ENCODE measurements at places on chromosomes 11 and 22.

GRCh38 chr11:11620173-11620920, 1.5 kb downstream of the GALNT18 start:
- DNase-seq, result no peak

DNA sequence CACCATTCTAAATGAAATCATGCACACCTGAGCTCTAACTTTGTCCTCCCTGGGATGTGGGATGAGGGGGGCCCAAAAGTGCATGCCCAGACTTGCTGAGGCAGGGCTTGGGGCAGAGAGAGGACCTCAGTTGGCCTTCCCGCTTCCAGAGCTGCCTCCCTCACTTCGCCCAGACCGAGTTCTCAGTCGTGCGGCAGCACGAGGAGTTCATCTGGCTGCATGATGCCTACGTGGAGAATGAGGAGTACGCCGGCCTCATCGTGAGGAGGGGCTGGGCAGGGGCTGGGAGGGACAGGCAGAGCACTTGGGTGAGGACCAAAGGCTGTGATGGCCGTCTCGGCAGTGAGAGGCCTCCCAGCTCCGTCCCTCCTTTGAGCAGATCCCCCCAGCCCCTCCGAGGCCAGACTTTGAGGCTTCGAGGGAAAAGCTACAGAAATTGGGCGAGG, 8.2 kb downstream of the CFL1 start:
- DNase-seq, result no peak

DNA sequence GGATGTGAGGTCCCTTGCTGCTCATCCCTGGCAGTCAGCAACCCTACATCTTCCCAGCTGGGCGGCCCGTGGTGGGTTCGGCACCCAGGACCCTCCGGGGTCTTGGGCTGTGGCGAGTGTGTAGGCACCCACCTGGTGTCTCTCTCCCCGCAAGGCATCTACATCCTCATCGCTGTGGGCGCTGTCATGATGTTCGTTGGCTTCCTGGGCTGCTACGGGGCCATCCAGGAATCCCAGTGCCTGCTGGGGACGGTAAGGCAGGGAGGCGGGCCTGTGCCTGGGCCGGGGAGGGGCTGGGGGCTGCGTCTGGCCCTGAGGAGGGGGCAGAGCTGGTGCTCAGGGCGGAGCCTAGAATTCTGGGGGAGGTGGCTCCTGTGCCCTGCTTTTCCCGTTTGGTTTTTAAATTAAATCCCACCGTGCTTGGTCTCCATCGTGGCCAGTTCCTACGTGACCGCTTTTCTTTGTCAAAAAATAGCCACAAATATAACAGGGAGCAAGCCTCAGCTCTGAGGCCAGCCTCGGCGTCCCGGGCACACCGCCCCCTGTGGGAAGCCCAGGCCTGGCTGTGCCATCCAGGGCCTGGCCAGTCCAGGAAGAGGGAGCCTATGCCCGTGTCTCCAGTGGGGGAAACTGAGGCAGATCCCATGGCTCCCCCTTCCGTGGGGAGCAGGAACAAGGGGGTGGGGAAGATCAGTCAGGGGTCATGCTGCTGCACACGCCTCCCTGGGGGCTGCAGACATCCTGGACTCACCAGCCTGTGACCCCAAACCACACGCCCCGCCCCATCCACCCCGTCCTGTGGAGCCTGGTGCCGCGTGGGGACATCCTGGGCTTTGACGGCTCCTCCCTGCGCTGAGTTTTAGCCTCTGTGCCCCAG, 6.4 kb upstream of the TSSC4 start:
- no peak for DNase-seq

DNA sequence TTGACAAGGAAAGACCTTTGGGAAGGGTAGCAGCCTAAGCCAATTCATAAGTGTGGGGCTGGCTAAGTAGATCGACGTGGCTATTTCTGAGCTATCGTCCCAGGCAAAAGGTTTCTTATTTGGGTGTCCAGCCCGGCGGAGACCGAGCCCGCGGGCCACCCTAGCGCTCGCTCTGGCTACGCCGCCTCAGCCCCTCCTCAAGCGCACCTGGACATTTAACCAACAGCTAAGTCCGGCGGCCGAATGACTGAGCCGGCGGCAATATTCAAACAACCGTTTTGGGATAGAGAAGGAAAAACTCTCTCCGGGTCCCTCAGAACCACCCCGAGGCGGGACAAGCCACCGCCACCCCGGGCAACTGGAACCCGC, 457 bp downstream of the RNF141 start:
- DNase-seq, result no peak

DNA sequence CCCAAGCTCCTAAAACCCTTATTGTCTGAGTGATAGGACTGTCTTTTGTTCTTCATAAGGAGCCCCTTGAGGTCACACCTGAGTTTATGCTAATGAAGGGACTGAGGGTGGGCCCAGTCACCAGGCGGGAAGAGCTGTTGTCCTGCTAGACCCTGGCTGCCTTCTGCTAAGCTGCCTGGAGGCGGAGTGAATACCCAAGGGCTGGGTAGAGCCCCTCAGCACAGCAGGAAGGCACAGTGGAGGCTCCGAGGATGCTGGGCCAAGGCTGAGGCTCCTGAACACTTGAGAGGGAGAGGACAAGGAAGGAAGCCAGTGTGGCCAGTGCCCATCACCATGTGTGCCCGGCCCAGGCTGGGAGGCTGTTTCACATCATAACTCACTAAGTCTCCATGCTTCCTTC, 4.8 kb upstream of the PHF21B start:
- DNase-seq, result no peak

DNA sequence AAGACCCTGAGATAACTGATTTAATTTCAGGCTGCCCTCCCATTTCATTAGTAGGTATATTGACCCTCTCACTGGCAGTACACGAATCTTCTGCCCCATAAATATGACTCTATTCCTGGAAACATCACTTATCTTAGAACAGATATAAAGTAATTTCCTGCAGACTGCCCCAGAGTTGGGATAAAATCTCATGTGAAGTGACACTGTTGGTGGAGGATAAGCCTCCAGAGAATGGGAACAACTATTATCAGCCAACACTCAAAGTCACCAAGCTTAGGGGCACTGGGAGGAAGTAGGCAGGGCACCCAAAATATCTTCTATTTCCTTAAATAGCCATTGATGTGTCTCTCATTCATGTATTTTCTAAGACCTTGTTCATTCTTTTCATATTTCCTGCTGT, 8.2 kb downstream of the OR51B5 start:
- no peak for DNase-seq

GRCh38 chr11:45931739-45932138, 9.3 kb downstream of the LARGE2 start:
- no peak for DNase-seq

- DNase-seq, result no peak
These were observed 222.5 kb upstream of the KIRREL3 start for GRCh38 chr11:127223026-127223425.

DNA sequence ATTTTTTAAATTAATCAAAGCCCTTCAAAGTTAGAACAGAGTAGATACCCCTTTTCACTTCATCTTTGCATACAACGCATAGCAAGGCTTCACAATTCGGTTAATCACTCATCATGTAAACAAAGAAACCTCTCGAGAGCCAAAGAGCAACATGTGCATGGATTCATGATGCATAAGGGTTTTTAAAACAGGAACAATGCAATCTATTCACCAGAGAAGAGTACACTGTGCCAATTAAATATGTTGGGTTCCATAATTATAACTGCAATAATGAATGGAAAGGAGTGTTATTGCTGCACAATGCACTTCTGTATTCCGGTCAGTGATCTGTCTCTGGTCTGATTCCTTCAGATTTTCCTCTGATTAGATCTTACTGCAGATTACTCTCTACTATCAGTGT, 45.3 kb downstream of the CADM1 start:
- DNase-seq, result no peak

- DNase-seq, result no peak
These were observed 64.4 kb downstream of the INSC start for GRCh38 chr11:15179167-15179566.

GRCh38 chr22:19398206-19398605, 33.3 kb downstream of the HIRA start:
- no peak for DNase-seq

- no peak for DNase-seq
These were observed 8.6 kb downstream of the AIP start for GRCh38 chr11:67491276-67492068.

DNA sequence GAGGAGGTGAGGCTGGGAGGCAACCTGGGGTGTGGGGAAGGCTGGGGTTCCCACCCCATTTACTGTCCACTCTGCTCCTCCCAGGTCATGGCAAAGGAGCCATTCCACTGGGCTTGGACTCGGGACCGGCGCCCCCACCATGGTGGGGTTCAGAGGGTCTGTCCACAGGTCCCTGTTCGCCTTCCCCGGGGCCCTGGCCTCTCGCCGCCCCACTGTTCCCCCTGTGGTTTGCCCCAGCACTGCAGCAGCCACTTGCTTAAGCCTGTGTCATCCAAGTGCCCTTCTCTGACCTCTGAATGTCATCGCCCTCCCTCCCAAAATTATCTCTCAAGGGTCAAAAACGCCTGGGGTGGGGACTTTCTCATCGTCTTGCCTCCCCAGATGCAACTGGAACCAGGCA, 2.6 kb downstream of the SPDYC start:
- DNase-seq, result no peak

- no peak for DNase-seq
These were observed 71.3 kb upstream of the FGF3 start for GRCh38 chr11:69890476-69890875.

- DNase-seq, result no peak
These were observed 615.0 kb upstream of the ARHGAP42 start for GRCh38 chr11:100072131-100072530.

Measured in stimulated activated naive CD4-positive, alpha-beta T cell treated with Interleukin-2 at 50 U/mL for 16 hours (primary cell).